ENCODE measurements at places on chromosomes 12 and 14.

DNA sequence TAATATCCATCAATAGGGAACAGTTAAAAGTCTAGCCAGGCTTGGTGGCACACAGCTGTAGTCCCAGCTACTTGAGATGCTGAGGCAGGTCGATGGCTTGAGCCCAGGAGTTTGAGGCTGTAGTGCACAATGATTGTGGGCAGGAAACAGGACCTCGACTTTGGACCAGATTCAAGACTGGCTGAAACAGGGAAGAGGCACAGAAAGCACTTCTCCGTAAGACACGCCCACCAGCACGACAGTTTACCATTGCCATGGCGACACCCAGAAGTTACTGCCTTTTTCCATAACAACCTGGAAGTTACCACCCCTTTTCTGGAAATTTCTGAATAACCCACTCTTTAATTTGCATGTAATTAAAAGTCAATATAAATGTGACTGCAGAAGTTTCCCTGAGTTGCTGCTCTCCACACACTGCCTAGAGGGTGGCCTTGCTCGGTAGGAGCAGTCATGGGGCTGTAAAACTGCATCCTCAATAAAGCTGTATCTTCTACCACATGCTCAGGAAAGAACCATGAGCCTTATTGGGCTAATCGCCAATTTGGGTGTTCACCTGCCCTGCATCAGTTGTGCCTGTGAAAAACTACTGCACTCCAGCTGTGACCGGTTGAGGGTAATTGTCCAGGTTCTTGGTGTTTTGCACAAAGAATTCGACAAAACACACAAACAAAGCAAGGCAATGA, 4.6 kb upstream of the LRRC23 start:
- DNase-seq, result no peak

DNA sequence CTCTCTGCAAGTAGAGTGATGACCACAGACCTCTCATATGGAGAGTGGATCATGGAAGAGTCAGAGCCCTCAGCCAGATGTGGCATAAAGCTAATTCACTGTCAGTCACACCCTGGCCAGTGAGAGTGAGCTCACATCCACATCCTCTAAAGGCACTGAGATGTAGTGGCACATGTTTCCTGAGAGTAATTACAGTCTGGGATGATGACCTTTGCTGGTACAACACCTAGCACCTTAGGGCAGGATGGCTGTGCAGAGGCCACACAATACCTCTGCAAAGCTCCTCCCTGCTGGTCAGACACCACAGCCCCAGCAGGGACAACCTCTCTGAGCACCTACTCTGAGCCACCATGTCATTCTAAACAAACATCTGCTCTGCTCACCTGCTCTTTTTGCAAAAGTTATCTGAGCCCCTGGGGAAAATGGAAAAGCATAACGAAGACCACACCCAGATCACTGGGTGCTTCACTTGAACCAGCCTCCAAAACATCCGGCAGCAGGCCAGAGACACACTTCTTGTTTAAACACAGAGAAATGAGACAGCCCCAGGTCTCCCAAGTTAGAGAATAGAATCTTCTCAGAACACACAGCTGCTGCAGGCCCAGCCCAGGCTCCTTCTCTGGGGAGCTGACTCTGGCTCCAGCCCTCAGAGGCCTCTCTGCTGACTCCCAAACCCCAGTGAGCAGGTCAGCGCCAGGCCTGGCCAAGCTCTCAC, 30.3 kb downstream of the PITPNM2 start:
- DNase-seq, result no peak

- no peak for DNase-seq
These were observed 49.9 kb downstream of the TRIM9 start for GRCh38 chr14:51044961-51045360.

- peak; percentile 77 for DNase-seq
These were observed 3.2 kb downstream of the MLXIP start for GRCh38 chr12:122081697-122082221.

DNA sequence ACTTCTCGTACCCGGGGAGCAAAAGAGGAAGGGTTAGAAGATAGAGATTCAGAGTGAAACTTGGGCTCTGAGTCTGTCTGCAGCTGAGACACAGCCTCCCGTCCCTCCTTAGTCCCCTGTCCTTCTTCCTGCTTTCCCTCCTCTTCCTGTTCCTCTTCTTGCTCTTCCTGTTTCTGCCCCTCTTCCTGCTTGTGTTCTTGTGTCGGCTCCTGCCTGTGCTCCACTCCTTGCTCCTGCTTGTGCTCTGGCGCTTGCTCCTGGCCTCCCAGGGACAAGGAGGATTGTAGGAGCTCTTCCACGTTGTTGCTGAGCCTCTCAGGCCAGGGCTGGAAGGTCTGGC, 3.0 kb downstream of the ACRBP start:
- no peak for DNase-seq

- DNase-seq, result peak; percentile 71
These were observed 126.0 kb downstream of the CHST11 start for GRCh38 chr12:104582739-104583138.

DNA sequence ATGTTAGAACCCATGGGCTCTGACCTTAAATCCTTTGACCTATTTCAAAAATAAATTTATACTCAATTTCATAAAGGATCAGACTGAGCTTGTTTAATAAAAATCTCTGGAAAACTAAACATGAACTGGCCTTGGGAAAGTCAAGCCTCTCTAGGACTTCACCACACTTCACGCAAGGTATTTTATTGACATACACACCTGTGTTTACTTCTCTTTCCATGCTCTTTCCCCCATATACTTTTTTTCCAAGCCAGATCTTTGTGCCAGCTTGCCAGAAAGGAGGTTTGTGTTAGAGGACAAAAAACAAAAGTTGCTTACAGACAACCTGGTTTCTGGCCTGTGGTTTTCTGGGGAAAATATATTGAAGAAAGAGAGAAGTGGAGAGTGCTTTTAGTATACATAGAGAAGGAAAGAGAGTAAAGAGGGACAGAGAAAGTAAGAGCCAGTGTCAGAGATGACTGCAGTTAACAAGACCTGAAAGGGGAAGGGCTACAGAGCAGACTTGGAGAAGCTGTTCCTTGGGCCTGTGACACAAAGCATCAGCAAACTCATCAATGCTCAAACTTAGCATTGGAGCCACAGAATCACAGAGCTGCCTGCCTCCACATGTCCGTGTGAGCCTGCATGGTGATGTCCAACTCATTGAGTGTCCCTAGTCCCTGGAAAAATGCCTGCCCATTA, 77.3 kb upstream of the TMTC2 start:
- no peak for DNase-seq

DNA sequence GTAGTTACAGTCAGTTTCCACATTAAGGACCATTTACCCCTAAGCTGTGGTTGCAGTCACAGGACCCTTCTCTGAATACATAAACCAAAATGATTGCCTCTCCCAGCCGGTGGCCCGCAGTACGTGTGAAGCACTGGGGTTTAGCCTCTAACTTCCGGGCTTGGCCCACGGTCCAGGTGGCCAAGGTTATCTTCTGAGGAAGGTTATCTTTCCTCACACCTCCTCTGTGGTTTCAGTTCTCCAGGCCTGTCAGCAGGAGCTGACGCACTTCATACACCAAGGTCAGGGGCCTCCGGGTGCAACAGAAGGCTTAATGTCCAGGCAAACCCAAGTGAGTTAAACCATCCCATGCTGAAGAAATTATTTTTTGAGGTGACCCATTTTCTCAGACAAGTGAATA, 291.0 kb upstream of the FKBP4 start:
- DNase-seq, result no peak

- no peak for DNase-seq
These were observed 384.8 kb downstream of the BMP4 start for GRCh38 chr14:53571641-53572328.

DNA sequence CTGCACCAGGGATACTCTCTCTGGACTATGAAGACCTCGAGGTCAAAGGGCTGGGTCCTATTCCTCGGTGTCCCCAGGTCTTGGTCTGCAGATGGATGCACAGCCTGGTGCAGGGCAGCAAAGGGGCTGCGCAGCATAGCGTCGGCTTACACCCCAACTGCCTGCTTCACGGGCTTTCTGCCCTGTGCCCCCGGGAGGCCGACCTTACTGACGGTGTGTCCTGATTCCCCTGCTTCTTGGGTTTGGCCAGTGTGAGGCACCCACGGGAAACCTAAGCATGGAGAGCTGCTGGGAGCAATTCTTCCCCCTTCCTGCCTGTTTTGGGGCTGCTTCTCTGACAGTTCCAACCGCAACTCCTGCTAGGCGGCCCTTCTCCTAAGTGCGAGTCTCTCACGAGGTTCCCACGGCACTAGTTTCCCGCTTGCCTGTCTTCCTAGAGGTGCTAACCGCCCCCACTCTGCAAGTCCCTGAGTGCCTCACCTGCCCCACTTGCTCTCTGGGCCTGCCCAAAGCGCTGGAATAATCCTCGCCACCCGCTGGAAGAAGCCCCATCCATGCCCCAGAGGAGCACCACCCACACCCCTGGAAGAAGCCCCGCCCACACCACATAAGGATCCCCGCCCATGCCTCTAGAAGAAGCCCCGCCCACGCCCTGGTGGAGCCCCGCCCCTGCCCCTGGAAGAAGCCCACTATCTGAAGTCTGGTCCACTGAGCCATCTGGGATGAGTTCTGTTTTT, 54.0 kb downstream of the PRIMA1 start:
- no peak for DNase-seq

GRCh38 chr12:22458298-22458937, 85.9 kb downstream of the C2CD5 start:
- no peak for DNase-seq

- DNase-seq, result no peak
These were observed 63.2 kb downstream of the TESC start for GRCh38 chr12:117036046-117036445.

DNA sequence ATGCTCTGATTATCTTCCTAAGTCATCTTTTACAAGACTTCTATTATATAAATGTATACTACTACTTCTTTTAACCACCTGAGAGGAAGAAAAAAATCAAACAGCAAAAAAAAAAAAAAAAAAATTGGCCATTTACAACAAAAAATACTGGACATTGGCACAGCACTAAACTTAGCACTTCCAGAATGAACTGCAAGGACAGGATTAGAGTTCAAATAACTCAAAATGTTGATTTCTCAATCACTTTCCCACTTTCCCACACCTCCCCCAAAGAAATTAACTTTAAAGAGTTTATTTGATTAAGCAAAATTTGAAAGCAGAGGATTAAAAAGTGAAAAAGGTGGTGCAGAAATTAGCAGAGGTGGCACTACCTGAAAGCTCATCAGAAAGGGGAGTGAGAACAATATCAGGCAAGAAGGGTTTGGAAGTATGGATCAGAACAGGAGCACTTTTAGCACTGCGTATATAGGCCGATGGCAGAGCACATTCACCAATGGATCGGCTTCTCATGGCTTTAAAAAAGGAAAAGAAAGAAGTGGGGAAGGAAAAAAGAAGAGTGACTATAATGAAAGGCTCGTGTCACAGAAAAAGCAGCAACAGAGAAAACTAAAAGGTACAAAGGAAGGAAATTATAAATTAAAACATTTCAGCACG, 109.2 kb downstream of the RALGAPA1 start:
- DNase-seq, result no peak

DNA sequence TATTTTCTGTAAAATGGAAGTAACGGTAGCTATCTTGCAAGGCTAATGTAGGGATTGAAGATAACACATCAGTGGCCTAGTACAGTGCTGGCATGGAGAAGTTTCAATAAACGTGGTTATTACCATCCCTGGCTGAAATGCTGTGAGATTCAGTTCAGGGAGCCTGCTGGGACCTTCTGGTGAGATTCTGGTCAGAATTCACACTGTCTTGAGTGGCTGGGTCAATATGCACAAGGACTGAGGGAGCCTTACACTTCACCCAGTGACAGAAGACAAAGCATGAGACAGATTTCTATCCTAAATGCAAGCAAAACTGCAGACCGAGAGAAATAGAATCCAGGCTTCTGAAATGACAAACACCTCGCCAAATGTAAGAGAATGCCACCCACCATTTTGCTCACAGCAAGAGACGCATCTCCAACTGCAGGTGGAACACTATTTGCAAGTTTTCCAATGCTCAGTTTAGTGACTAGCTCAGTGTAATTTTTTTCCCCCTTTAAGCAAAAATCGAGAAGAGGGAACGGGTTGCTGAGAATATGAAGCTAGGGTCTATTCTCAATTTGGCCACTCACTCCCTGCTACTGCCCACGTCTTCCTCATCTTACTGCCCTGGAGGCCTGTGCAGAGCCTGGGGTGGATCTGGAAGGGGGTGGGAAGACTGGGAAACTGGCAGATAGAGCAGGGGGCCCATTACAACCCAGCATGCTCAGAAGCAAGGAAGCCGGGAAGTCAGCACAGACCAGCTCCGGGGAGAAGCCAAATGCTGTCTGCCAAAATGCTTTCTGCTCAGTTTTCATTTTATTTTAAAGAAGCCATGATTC, 201.3 kb downstream of the TTC7B start:
- DNase-seq, result no peak

DNA sequence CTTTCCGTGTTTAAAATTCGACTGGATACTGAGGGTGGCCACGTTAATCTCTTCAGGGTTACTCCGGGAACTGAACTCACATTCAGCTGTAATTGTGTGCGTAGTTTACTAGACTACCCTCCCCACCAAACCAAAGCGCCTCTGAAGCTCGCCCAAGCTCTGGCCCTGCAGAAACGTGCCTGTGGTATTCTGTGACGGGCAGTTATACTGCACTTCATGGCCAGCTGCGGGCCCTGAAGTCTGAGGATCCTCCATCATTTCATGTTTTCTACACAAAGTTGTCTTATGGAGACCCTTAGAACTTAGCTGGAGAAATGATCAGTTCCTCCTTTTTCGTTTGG, 688 bp downstream of the ZNF26 start:
- DNase-seq, result no peak

- no peak for DNase-seq
These were observed 4.1 kb downstream of the NINJ2 start for GRCh38 chr12:659090-659683.

DNA sequence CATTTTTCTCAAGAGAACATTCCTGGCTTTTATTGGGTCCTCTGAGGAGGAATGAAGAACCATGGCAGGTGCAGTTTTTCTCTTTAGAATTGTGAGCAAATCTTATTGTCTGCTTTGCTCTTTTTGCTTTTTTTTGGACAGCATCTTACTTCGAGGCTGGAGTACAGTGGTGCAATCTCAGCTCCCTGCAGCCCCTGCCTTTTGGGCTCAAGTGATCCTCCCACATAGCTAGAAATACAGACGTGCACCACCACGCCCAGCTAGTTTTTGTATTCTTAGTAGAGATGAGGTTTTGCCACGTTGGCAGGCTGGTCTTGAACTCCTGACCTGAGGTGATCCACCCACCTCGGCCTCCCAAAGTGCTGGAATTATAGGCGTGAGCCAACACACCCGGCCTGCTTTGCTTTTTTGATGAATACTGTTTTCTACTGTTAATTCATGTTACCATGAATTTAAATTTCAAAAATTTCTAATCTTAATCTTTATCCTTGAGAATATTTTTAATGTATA, 71.5 kb downstream of the POLR3B start:
- no peak for DNase-seq
